ENCODE measurements at places on chromosomes 3 and 15. TPM values are rescaled to one million over a fixed set of nuclear protein-coding genes. Genes with fewer than 3 reads are reported as not detected.

The IL17RE gene
- total RNA-seq = 1.1 TPM

The NEK10 gene
- total RNA-seq = 1.3 TPM

The SLC6A20 gene
- not detected for total RNA-seq

The CISH gene
- total RNA-seq = 0.73 TPM

The GNAT1 gene
- not detected for total RNA-seq

The ZNF660 gene
- total RNA-seq = 0.69 TPM

The PP2D1 gene
- not detected for total RNA-seq

The CYP8B1 gene
- not detected for total RNA-seq

The RTP4 gene
- total RNA-seq = 47.0 TPM

The C3orf49 gene
- total RNA-seq = not detected

The PRR20G gene
- total RNA-seq = not detected

The GASK1A gene
- total RNA-seq = 0.34 TPM

The KBTBD12 gene
- not detected for total RNA-seq

The PYDC2 gene
- total RNA-seq = not detected

The INKA1 gene
- total RNA-seq = 7.6 TPM

The PLXND1 gene
- 33.3 TPM for total RNA-seq

The SLC25A36 gene
- 83.6 TPM for total RNA-seq

The CTXN2 gene
- not detected for total RNA-seq

The CFAP20DC gene
- 6.2 TPM for total RNA-seq

The NLGN1 gene
- total RNA-seq = 83.8 TPM

The UPK1B gene
- not detected for total RNA-seq

The SLC35G2 gene
- 1.8 TPM for total RNA-seq

The XCR1 gene
- not detected for total RNA-seq

The LRRIQ4 gene
- not detected for total RNA-seq

The FETUB gene
- not detected for total RNA-seq

The RAB8B gene
- total RNA-seq = 57.5 TPM

The VGLL3 gene
- 0.31 TPM for total RNA-seq

The AP3B2 gene
- total RNA-seq = 4.1 TPM

The TMEM207 gene
- not detected for total RNA-seq

The WDR72 gene
- 2.9 TPM for total RNA-seq

The SUCNR1 gene
- not detected for total RNA-seq

The ATP11B gene
- 94.1 TPM for total RNA-seq

The TNIK gene
- total RNA-seq = 39.9 TPM

The POPDC2 gene
- 0.31 TPM for total RNA-seq

The ALDH1A3 gene
- total RNA-seq = 12.0 TPM

The CCR8 gene
- total RNA-seq = not detected

The LTK gene
- not detected for total RNA-seq

The SCN11A gene
- not detected for total RNA-seq

The TTLL13 gene
- total RNA-seq = not detected

Data from melanocyte of skin (primary cell).